ENCODE measurements at places on chromosomes 2 and 18.

- no peak for DNase-seq
Observed at GRCh38 chr2:189684811-189685210, 10.3 kb downstream of the ANKAR start.

DNA sequence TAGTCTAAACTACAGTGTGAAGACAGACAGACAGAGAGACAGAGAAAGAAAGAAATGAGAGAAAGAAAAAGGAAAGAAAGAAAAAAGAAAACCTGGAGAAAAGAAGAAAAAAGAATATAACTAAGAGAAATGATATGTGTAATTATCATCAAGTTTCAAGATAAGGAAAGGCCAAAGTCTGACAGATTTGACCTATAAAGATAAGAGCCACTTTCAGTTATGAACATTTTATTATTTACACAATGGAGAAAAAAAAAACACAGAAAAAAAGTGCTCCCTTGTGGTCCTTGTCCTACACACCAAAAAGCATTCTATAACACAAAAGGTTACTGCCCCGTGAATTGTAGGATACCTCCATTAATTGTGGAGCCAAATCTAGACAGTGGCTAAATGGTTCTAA lies 937.2 kb upstream of the DDX18 start:
- no peak for DNase-seq

GRCh38 chr2:19651466-19651865 lies 250.3 kb downstream of the TTC32 start:
- DNase-seq = no peak

DNA sequence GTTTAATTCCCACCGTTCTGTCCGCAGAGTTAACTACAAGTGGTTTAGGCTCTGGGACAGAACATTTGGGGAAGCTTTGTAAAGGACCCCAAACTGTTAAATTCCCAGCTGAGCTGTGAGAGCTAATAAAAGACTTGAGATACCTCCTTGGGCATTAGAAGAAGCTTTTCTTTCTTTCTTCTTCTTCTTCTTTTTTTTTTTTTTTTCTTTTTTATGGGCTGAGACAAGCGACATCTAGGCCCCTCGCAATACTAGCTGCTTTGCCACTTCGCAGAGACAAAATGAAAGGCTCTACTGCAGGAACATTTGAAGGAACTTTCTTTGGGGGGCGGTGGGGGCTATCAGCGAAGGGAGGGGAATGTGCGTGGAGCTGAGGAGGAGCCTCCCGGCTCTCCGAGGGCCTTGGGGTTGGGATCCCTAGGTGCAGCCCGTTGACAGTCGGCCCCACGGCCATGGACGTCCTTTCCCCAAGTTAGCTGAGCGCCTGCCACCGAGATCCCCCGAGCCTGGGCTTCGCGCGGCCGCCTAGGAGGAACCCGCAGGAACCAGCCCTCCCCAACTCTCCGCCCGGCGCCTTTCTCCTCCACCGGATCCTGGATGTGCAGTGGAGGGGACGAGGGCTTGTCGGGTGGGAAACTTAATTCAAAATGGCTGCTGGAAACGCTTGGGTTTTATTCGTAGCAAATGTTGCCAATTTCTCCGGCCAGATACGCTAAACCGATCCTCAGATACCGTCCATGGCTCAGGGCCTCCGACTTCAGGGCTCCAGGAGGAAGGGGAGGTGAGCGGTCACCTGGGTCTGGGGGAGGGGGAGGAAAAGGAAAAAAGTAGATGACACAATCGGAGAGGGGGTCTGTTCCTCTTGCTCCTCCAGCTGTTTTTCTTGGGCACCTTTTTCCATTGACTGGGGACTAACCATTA lies 4.2 kb downstream of the MEIS1 start:
- DNase-seq = no peak
